GM23338 (cell line): ENCODE measurements at places on chromosomes 16 and 17. TPM values are rescaled to one million over a fixed set of nuclear protein-coding genes. Genes with fewer than 3 reads are reported as not detected.

DNA sequence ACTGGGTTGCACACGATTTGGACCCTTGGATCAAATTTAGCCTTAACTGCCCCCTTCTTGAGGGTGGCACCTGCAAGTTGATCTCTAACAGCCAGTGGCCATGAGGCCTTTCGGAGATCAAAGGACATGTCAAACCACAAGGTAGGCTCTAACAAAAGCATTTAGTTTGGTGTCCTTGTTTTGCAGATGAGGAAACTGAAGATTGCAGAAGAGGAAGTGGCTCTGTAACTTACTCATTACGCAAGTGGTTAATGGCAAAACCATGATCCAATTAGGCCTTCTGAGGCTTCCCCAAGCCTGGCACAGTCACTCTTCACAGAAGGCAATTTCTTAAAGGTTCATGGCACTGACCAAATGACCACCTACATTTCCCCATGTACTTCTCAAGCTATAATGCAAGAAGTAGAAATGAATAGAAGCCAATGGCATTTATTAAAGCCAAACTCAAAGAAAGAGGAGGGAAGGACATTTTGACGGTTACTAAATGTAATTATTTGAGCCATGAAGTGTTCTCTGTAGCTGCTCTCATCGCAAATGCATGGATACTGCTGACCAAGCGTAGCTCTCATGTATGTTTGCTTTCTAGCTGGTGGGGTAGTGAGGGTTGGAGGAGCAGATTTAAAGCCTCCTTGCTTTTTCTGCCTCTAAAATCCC lies 32.8 kb upstream of the ABCC12 start:
- DNase-seq, result no peak

GRCh38 chr16:79370736-79371135 lies 229.8 kb downstream of the MAF start:
- DNase-seq, result no peak

- no peak for DNase-seq
Measured at GRCh38 chr16:83676086-83676485, 131.7 kb upstream of the HSBP1 start.

DNA sequence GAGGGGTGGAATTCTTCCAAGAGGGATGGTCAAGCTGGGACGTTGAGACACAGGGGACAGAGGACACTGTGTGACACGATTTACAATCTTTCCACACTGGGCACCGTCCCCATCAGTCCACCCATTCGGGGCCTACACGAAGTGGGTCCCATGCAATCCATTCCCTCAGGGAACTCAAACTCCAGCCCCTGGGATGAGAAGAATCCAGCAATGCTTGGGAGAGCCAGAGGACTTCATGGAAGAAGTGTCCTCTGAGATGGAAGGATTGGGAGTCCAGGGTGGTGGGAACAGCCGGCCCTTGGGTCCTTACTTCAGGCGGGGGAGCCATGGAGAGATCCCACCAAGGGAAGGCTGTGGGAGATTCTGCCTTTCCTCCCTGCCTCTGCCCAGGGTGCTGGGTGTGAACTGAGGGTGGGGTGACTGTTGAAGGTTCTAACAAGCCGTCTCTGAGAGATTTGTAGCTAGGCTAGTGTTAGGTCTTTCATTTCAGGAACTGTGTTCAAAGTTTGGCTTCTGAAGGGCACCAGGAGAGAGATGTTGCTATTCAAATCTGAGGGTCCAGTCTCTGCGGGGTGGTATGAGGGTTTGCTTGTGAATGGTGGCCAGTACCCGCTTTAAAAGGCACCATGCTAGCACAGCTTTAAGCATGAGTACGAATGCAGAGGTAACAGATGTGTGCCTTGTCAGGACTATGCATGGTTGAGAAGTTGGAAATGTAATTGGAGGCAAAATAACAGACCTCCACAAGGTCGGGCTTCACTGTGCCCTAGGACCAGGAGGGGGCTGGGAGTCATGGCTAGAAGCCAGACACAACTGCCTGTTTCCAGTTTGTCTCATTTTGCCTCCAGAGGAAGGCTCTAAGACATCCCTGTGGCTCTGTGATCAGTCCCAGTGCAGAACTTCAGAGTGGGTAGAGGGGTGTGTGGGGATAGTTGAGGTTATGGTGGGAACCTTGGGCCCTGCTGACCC lies 1.9 kb downstream of the ATP1B2 start:
- no peak for DNase-seq

- DNase-seq, result no peak
Measured at GRCh38 chr16:17503331-17503730, 32.6 kb upstream of the XYLT1 start.

DNA sequence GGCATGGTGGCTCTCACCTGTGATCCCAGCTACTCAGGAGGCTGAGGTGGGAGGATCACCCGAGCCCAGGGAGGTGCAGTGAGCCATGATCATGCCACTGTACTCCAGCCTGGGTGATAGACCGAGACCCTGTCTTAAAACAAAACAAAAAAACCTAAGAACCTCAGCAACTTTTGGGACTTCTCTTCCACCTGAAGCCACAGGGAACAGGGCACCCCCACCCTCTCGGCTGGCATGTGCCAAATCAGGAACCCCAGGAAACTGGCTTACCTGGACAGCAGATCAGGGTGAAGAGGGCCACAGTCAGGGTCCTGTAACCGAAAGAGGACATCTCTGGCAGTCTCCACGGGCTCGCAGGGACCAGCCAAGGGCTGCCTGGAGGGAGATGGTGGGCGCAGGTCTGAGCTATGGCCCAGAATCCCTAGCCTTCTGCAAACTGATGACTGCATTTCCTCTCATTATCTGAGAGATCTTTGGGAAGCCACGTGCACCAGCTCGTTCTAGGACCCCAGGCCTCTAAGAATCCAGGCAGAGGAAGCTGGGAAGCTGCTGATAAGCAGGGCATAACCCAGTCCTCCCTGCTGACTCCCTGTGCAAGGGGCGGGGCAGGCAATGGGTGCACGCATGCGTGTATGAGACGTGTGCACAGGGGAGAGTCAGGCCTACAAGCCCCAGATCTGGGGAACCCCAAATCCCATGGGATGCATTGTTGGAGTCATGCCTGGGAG lies 8.4 kb downstream of the PRR29 start:
- DNase-seq, result no peak

The KRT20 gene
- polyA plus RNA-seq, result not detected in 2 replicates

DNA sequence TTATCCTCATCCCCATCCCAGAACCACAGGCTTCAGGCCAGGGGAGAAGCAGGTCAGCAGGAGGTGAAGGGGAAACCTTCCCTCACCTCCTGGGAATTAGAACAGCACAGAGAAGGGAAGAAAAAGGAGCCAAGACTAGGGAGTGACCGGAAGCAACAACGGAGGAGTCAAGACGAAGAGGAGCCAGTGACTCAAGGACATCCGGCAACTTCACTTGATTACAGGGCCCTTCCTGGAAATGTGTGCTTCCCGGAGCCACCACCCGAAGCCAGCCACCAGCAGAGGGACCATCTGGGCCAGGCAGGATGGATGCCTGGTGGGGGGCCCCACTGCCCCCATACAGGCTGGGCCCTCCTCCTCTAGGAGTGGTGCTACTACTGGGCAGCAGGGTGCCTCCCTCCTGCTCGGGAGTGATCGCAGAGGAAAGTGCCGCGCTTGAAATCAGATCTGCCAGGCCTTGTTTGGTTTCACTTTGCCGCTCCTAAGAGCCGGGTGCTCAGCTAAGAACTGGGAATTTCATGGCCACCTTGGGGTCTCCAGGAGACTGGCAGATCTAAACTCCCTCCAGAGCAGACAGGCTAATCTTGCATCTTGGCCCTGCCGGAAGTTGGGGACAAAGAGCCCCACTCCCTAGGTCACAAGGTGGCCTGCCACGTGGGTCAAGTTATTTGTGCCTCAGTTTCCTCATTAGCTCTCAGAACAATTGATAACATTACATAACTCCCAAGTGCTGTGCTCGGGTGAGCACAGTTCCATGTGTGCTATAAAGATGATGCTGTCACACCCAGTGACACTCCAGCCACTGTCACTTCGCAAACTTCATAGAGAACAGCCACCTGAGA lies 6.6 kb downstream of the CDC42EP4 start:
- DNase-seq, result peak; percentile 68

The KRT222 gene
- 0.49 TPM in 1 of 2 replicates, not detected in the other for polyA plus RNA-seq

DNA sequence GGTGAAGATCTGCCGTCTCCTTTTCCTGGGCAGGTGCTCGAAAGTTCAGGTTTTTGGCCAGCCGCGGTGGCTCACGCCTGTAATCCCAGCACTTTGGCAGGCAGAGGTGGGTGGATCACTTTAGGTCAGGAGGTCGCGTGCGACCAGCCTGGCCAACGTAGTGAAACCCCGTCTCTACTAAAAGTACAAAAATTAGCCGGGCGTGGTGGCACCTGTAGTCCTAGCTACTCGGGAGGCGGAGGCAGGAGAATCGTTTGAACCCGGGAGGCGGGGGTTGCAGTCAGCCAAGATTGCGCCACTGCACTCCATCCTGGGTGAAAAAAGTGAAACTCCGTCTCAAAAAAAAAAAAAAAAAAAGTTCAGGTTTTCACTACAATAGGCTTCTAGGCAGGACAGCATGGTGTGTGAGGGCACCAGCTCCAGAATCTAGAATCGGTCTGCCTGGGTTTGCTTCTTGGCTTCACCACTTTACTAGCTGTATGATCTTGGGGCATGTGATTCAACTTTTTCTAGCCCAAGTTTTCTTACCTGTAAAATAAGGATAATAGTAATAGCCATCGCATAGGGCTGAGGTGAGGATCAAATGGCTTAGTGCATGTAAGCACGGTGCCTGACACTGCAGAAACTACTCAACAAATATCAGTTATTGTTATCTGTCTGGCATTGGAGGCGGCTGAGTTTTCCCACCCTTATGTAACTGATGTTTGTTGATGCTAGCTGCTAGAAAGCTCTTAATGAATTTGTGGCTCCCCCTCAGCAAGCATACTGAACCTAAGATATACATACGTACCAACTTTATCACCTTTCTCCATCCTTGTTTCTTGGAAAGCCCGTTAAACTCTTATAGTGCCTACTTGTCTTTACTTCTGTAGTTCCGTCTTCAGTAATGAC lies 1.3 kb downstream of the PSMD12 start:
- DNase-seq, result no peak

The DRC3 gene
- 0.42 and 1.1 TPM in 2 replicates for polyA plus RNA-seq

GRCh38 chr17:77373299-77374169 lies 232.8 kb downstream of the SEC14L1 start:
- peak; percentile 71 for DNase-seq

GRCh38 chr16:8376430-8376829 lies 213.9 kb downstream of the TMEM114 start:
- no peak for DNase-seq

GRCh38 chr16:69932691-69933392 lies 18.3 kb upstream of the CLEC18A start:
- DNase-seq, result no peak

The NOTUM gene
- 0.29 and 0.66 TPM in 2 replicates for polyA plus RNA-seq

The NETO2 gene
- 6.4 and 6.6 TPM in 2 replicates for polyA plus RNA-seq

The SLX1B gene
- polyA plus RNA-seq, result 2.8 and 2.9 TPM in 2 replicates

- DNase-seq, result no peak
Measured at GRCh38 chr16:83128041-83128440, 501.3 kb downstream of the CDH13 start.

- no peak for DNase-seq
Measured at GRCh38 chr17:76917829-76918228, 49.6 kb downstream of the MGAT5B start.

DNA sequence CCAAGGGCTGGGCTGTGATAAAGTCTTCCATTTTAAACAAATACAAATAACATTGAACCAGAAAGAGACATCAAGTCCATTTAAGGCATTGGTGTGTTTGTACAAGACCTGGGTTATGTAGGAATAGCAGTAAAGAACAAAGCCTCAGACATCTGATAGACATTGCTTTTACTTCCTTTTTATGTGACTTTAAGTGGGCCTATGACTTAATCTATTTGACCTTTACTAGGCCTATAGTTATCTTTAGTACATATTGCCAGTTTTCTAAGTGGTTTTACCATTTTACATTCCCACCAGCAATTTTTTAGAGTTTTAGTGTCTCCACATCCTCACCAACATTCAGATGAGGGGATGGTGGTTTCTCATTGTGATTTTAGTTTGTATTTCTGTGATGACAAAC lies 298.8 kb downstream of the ZFHX3 start:
- DNase-seq, result no peak

DNA sequence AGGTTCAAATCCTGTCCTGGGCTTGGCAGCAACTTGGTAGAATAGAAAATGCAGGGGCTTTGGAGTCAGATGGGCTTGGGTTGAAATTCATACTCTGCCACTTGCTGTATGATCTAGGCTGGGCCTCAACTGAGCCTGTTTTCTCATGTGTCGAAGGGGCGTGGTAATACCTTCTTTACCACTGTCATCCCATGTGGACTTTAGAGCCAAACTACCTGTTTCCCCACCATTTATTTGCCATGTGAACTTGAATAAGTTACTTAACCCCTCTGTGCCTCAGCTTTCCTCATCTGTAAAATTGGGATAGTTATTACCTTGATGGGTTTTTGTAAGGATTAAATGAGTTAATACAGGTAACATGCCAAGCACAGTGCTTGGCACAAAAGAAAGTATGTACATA lies 106.0 kb downstream of the COPRS start:
- DNase-seq, result no peak

GRCh38 chr16:50961952-50962351 lies 189.1 kb downstream of the SALL1 start:
- DNase-seq, result no peak

DNA sequence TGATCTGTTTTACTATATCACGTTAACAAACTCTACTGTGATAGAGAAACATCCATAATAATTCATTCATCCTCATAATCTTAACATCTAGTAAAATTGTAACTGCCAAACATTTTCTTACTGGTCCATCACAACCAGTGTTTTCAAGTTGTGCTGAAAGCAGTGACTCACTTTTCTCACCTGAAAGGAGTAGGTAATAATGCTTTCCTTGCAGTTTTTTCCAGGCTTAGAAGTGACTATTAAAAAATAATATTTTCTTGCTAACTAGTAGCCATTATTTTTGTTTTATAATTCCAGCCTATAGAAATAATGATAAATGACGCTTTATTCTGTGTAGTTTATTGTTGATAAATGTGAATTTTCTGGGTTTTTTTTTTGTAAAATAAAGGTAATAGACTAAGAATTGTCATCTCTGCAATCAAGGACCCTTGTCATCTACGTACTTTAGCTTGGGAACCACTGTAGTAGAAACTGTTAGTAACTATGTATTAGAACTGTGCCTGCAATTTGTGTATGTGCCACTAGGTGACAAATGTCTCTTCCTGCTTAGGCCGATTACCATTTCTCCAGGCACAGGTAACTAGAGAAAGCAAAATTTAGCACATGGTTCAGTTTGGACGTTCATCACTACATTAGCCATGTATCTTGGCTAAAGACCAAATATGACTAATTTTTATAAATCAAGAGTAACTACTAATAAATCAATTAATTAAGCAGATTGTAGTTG lies 409.4 kb upstream of the ERCC4 start:
- peak; percentile 68 for DNase-seq

The TRPV3 gene
- polyA plus RNA-seq, result 0.15 and 0.82 TPM in 2 replicates

- peak; percentile 17 for DNase-seq
Measured at GRCh38 chr17:4006745-4007211, 42.5 kb upstream of the ATP2A3 start.

The PMP22 gene
- 0.94 and 1.2 TPM in 2 replicates for polyA plus RNA-seq

The PRM3 gene
- not detected in 2 replicates for polyA plus RNA-seq

GRCh38 chr16:11740567-11740966 lies 2.1 kb downstream of the TXNDC11 start:
- no peak for DNase-seq

GRCh38 chr16:84040823-84041820 lies 1.5 kb downstream of the SLC38A8 start:
- no peak for DNase-seq

The GRB7 gene
- polyA plus RNA-seq, result 12.8 and 13.1 TPM in 2 replicates
